ENCODE measurements at places on chromosomes 3 and 15.

- no peaks in the 10 kb centered on the region for H3K4me1 ChIP-seq
- no peaks in the 10 kb centered on the region for H3K36me3 ChIP-seq
- peak overlapping the region; percentile 12 for H3K4me3 ChIP-seq
- peak; percentile 59 for DNase-seq
- no peaks in the 10 kb centered on the region for H3K27me3 ChIP-seq
These were observed 27.4 kb upstream of the HDAC11 start for GRCh38 chr3:13452490-13453335.

- H3K4me3 ChIP-seq = no peak overlapping the region
- H3K27ac ChIP-seq = no peak overlapping the region
- no peaks in the 10 kb centered on the region for H3K27me3 ChIP-seq
- no peaks in the 10 kb centered on the region for H3K36me3 ChIP-seq
These were observed 319.2 kb downstream of the ZNF621 start for GRCh38 chr3:40843851-40844548.

- H3K4me3 ChIP-seq = no peak overlapping the region
- no peaks in the 10 kb centered on the region for H3K4me1 ChIP-seq
- no peaks in the 10 kb centered on the region for H3K36me3 ChIP-seq
- no peak overlapping the region for H3K27ac ChIP-seq
These were observed 138.2 kb upstream of the ZNF385D start for GRCh38 chr3:21889166-21889565.

GRCh38 chr3:158842976-158843375, 41.1 kb downstream of the MFSD1 start:
- no peak overlapping the region for H3K4me3 ChIP-seq
- no peaks in the 10 kb centered on the region for H3K27me3 ChIP-seq
- H3K4me1 ChIP-seq = peaks cover 3% of the 10 kb centered on the region
- no peak overlapping the region for H3K27ac ChIP-seq

GRCh38 chr3:119933207-119933606, 151.3 kb downstream of the NR1I2 start:
- no peak overlapping the region for H3K27ac ChIP-seq
- no peaks in the 10 kb centered on the region for H3K4me1 ChIP-seq
- no peak overlapping the region for H3K4me3 ChIP-seq
- DNase-seq = no peak
- H3K27me3 ChIP-seq = no peaks in the 10 kb centered on the region
- H3K36me3 ChIP-seq = no peaks in the 10 kb centered on the region

GRCh38 chr3:124839896-124840295, 47.3 kb downstream of the ITGB5 start:
- H3K4me3 ChIP-seq = no peak overlapping the region
- H3K4me1 ChIP-seq = peaks cover 52% of the 10 kb centered on the region
- no peaks in the 10 kb centered on the region for H3K27me3 ChIP-seq
- DNase-seq = peak; percentile 23
- peaks cover 61% of the 10 kb centered on the region for H3K36me3 ChIP-seq

DNA sequence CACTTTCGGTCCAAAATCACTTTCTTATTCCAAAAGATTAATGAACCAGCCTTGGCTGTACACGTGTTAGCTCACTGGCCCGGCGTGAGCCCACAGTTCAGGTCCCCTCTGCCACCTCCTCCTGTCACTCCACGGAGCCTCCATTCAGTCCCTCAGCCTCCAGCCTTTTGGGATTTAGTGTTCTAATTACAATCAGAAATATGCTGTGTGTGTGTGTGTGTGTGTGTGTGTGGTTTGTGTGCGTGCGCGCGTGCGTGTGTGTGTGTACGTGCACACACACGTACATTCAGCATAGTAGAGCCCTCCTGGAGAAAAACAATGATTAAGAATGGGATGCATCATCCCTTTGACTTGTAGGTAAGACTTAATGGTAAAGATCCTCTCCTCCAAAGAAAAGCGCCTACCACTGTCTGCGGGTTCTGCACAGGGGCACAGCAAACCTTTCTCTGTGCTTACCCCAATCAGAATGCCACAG, 801 bp downstream of the CA12 start:
- no peaks in the 10 kb centered on the region for H3K27me3 ChIP-seq
- DNase-seq = no peak
- H3K4me1 ChIP-seq = peaks cover 17% of the 10 kb centered on the region
- H3K27ac ChIP-seq = peak overlapping the region; percentile 60
- peak overlapping the region; percentile 74 for H3K4me3 ChIP-seq

GRCh38 chr15:36966708-36967107, 133.6 kb downstream of the MEIS2 start:
- DNase-seq = no peak
- peak overlapping the region; percentile 4 for H3K27ac ChIP-seq
- peaks cover 38% of the 10 kb centered on the region for H3K36me3 ChIP-seq
- H3K4me1 ChIP-seq = peaks cover 3% of the 10 kb centered on the region
- no peaks in the 10 kb centered on the region for H3K27me3 ChIP-seq

- no peaks in the 10 kb centered on the region for H3K36me3 ChIP-seq
- H3K4me3 ChIP-seq = no peak overlapping the region
- no peak for DNase-seq
- 0 out of 2 replicates have a peak, but pooled peaks cover 4% of the 10 kb centered on the region for H3K4me1 ChIP-seq
These were observed 134.8 kb upstream of the TTC14 start for GRCh38 chr3:180467177-180467576.

- peak overlapping the region; percentile 84 for H3K4me3 ChIP-seq
- H3K36me3 ChIP-seq = peaks cover 10% of the 10 kb centered on the region
- peaks cover 14% of the 10 kb centered on the region for H3K4me1 ChIP-seq
- peak overlapping the region; percentile 95 for H3K27ac ChIP-seq
- DNase-seq = peak; percentile 51
These were observed 680 bp downstream of the POC1A start for GRCh38 chr3:52153389-52154096.

GRCh38 chr15:31228980-31229826, 97.4 kb upstream of the KLF13 start:
- no peaks in the 10 kb centered on the region for H3K36me3 ChIP-seq
- DNase-seq = no peak

DNA sequence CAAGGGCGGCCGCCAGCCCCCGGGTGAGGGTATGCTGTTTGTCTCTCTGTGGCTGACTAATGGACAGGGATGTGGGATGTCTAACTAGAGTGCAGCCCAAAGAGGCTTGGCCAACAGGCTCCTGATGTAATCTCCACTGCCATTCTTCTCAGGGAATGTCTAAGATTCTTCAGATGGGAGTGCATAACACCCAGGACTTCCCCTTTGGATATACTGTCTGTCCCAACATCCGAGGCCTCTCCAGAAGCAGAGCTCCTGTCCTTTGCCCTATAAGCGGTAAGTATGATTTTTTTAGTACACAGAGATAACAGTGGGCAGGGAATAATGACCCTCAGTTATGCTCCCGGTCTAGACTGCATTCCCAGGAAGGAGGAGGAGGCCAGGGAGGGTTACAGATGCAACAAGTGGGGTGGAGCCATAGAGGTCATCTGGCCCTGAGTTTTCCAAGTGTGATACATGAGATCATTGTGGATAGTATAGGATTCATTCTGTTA, 62.5 kb upstream of the SLCO2A1 start:
- H3K36me3 ChIP-seq = no peaks in the 10 kb centered on the region
- peaks cover 5% of the 10 kb centered on the region for H3K4me1 ChIP-seq

DNA sequence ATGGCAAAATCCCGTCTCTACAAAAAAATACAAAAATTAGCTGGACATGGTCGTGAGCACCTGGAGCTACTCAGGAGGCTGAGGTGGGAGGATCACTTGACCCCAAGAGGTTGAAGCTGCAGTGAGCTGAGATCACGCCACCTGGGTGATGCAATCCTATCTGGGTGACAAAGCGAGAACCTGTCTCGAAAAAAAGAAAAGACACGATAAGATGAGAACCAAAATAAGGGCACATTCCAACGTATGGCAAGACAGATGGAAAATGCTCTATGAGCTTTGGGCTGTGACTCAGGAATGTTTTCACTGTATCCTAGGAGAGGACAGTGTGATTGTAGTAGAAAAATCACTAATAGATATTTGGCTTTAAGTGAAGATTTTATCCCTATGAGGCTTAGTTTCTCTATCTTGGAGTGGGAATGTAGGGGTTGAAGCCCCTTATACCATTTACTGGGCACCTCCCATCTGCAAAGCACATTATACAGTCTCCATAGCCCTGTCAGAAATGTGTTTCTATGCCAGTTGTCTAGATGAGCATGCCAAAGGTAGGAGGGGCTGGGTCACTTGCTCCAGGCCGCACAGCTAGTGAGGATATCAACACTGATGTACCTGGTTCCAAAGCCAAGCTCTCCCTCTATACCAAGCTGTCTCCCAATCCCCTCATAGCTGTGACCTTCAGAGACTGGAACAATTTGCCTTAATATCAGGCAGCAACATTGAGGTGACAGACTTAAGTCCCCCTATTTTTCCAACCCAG, 53.6 kb upstream of the NR2E3 start:
- no peak overlapping the region for H3K27ac ChIP-seq
- H3K4me3 ChIP-seq = no peak overlapping the region
- no peaks in the 10 kb centered on the region for H3K27me3 ChIP-seq
- no peak for DNase-seq

GRCh38 chr15:96494505-96494904, 164.0 kb downstream of the NR2F2 start:
- H3K4me1 ChIP-seq = no peaks in the 10 kb centered on the region
- H3K36me3 ChIP-seq = no peaks in the 10 kb centered on the region
- no peak for DNase-seq
- H3K4me3 ChIP-seq = no peak overlapping the region
- H3K27me3 ChIP-seq = no peaks in the 10 kb centered on the region
- H3K27ac ChIP-seq = no peak overlapping the region

DNA sequence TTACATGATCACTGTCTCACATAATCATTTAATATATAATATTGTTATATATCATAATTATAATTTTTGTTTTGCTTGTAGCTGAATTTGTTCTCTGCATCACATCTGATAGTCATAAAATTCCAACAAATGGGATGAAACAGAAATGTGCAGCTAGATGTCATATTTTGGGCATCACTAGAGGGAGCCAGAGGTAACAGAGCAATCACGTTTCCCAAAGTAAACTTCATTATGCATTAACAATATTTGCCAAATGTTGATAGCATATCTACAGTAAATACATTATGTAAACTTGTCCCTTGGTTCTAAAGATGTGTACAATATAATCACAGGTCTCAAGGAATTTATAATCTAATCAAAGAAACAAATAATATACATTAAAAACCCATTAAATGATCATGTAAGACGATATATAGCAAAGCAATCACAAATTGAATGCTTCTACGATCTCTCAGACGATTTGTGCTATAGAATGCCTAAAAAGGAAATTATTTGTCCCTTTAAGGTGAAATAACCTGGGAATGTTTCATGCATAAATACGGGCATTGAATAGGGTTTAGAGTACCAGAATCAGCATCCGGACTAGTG, 234.2 kb upstream of the MCTP2 start:
- H3K27me3 ChIP-seq = no peaks in the 10 kb centered on the region
- H3K27ac ChIP-seq = no peak overlapping the region
- peak; percentile 41 for DNase-seq
- H3K4me1 ChIP-seq = no peaks in the 10 kb centered on the region

GRCh38 chr3:114447545-114447944, 153.7 kb downstream of the TIGIT start:
- H3K36me3 ChIP-seq = no peaks in the 10 kb centered on the region
- peaks cover 5% of the 10 kb centered on the region for H3K4me1 ChIP-seq
- H3K27me3 ChIP-seq = no peaks in the 10 kb centered on the region
- H3K27ac ChIP-seq = no peak overlapping the region
- no peak overlapping the region for H3K4me3 ChIP-seq

DNA sequence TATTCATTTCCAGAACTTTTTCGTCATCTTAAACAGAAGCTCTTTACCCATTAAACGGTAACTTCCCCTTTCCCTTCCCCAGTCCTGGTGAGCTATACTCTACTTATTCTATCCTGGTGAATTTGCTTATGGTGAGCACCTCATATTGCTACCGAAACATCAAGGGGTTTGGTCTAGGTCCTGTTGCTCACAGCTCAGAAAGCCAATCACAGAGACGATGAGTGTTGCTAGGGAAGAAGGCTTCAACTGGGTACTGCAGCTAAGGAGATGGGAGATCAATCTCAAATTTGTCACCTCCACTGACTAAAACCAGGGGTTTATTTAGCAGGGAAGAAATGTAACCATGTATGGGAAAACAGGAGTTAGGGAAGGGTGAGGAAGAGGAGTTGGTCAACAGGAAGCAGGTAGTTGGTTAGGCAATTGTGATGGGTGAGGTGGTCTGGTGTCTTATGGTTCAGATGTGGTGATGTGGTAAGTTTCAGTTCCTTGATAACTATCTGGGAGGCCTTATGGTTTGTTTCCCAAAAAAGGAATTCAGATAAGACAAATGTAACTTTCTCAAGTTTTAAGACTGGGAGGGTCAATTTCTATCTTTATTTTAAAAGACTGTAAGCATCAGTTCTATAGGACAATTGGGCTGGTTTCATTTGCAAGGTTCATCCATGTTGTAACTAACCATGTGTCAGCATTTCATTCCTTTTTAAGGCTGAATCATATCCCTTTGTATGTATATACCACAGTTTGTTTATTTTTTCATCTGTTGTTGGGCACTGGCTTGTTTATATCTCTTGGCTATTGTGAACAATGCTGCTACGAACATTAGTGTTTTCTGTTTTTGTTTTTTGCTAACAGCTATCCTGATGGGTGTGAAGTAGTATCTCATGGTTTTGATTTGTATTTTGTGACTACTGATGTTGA, 24.3 kb downstream of the ARHGAP11B start:
- H3K27me3 ChIP-seq = no peaks in the 10 kb centered on the region
- H3K36me3 ChIP-seq = peaks cover 30% of the 10 kb centered on the region
- H3K4me3 ChIP-seq = no peak overlapping the region
- H3K4me1 ChIP-seq = no peaks in the 10 kb centered on the region
- no peak for DNase-seq

GRCh38 chr15:101528108-101528916, 38.8 kb upstream of the PCSK6 start:
- H3K36me3 ChIP-seq = no peaks in the 10 kb centered on the region
- no peak overlapping the region for H3K4me3 ChIP-seq
- H3K4me1 ChIP-seq = no peaks in the 10 kb centered on the region
- no peak for DNase-seq
- H3K27me3 ChIP-seq = no peaks in the 10 kb centered on the region
- H3K27ac ChIP-seq = no peak overlapping the region

All from SK-N-SH (cell line).